AG04449 (cell line): ENCODE measurements at places on chromosomes 12 and 14.

DNA sequence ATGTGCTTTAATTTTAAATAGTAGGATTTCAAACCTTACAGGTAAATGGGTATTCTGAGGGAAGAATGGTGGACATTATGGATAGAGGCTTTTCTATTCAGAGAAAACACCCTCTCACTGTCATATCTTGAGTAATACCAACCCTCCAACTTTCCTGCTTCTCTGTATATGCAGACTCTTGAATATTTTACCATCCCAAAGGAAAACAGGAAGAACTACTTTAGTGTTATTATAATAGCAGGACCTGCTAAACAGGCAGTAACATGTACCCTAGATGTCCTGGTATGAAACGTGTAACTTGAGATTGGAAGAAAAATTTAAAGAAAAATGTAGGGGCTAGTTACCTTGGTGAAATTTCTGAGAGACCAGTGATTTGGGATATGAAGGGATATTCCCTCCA is 82.9 kb upstream of the TRHDE start:
- no peak for DNase-seq

DNA sequence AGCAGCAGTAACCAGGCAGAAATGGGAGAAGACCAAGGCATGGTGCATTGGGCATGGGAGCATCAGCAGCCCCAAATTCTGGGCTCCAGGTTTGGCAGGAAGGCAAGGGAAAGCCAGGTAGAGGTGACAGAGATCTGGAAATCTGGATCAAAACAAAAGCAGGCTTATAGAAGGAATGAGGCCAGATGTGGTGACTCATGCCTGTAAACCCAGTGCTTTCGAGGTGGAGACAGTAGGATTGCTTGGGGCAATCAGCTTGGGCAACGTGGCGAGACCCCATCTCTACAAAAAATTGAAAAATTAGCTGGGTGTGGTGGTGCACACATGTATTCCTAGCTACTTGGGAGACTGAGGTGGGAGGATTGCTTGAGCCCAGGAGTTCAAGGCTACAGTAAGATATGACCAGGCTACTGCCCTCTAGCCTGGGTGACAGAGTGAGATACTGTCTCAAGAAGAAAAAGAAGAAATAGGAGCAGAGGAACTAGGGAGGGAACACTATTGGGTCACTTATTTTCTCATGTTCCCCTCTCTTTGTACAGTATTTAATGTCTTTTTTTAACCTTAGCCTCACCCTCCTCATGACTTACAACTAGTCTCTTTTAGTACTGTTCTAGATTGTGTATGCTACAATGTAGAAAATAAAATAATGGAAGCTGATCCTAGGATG is 25.1 kb downstream of the SLC4A8 start:
- no peak for DNase-seq

GRCh38 chr12:116915326-116915725 is 4.6 kb downstream of the FBXW8 start:
- no peak for DNase-seq

- DNase-seq: no peak
Measured at GRCh38 chr12:117053050-117053400, 46.2 kb downstream of the TESC start.

DNA sequence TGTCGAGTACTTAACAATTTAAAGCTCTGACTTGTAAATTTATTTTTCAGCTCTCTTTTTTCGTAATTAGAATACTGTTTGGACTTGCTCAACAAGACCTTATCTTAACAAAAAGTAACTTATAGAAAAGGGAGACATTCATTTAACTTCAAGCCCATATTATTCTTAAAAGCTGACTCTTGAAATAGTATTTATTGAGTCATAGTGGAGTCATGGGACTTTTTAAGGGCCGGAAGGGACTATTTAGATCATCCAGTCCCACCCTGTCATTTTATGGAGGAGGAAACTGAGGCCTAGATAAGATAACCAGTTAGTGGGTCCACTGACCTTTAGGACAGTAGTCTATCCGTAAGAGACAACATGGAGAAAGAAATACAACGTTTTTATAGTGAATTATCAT is 1.5 kb downstream of the RAP1B start:
- no peak for DNase-seq

DNA sequence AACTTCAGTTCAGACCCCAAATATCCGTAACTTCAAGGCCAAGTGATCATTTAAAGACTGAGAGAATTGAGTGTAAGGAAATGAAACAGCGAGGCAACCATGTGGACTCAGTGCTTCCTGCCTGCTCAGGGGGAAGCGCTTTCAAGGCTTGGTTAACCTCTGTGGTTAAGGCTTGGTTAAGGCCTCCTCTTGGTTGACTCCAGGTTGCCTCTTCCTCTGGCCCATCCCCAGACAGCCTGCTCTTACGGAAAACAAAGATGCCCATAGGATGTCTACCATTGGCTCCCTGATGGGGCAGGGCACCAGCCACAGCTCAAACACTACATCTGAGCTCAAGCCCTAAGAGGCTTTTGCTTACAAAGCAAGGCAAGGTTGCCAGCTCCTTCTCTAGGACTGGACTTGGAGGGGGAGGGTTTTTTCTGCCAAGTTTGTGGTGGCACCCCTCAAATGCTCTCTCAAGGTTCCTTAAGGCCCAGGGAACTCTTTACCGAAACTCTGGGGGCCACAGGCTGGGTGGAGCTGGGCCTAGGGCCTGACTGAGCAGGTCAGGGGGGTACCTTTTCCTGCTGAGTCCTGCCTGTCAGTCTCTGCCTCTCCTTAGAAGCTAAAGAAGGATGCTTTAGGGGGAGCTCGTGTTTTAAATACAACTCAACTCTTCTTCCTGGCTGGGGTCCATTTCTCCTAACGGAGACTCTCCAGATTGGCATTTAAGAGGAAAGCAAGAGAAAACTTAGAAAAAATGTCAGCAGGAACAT is 13.7 kb downstream of the COL2A1 start:
- no peak for DNase-seq

- peak; percentile 19 for DNase-seq
Measured at GRCh38 chr12:98939350-98939749, 294.3 kb downstream of the APAF1 start.

DNA sequence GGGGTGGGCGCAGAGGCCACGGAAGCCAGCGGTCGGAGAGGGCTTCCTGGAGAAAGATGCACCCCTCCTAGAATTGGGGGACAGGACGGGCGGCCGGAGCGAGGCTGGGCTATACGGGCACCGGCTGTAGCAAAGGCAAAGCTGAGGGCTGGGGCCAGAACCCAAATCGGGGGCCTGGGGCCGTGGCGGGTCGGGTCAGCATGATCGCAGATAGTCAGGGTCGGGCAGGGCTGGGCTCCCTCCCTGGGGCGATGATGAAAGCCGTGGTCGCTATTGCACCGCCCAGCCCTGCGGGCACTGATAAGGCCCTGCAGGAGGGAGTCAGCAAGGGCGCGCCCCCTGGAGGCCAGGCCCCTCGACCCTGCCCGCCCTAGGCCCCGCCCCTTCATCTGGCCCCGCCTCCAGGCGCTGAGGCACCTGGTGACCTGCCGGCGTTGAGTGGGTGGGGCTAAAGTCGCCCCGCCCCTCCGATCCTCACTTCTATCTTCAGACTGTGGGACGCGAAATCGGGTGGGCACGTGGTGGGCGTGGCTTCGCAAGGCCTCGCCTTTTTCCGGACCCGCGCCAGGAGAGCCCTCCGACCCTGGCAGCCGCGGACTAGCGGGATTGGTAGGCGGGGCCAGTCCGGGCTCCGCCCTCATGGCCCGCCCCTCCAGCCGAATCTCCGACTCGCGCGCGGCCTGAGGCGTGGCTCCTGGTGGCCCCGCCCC is 419 bp upstream of the SH2B3 start:
- DNase-seq: peak; percentile 33

- DNase-seq: no peak
Measured at GRCh38 chr14:42872786-42873185, 1266.1 kb downstream of the LRFN5 start.

GRCh38 chr14:76810953-76811400 is 1.7 kb downstream of the ANGEL1 start:
- no peak for DNase-seq

DNA sequence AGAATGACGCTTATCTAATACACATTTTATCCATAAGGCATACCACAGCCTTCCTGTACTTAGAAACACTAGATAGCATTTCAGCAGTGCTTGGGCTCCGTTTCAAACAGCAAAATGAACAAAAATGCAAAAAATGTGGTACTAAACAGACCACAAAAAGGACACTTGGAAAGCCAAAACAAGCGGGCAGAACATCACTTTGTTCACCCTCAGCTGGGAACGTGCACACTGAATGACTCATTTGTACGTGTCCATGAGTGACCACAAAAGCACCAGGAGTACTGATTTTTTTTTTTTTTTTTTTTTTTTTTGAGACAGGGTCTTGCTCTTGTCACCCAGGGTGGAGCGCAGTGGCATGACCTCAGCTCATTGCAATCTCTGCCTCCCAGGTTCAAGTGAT is 8.9 kb upstream of the FOXN3 start:
- peak; percentile 94 for DNase-seq

DNA sequence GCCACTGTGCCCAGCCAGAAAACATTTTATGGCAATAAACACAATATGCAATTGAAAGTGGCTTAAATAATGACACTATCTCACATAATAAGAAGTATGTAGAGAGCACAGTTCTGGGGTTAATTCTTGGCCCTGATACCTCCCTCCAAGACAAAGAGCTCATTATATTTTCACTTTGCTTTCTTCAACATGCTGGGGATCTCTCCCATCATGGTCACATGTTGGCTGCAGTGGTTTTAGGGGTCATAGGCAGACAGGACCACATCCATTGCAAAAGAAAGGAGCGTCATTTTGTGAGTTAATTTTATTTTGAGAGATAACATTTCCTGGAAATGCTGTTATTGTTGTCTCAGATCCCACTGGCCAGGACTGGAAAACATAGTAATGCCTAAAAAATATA is 8.3 kb upstream of the SLC38A2 start:
- no peak for DNase-seq

- no peak for DNase-seq
Measured at GRCh38 chr12:104682790-104683279, 226.1 kb downstream of the CHST11 start.

DNA sequence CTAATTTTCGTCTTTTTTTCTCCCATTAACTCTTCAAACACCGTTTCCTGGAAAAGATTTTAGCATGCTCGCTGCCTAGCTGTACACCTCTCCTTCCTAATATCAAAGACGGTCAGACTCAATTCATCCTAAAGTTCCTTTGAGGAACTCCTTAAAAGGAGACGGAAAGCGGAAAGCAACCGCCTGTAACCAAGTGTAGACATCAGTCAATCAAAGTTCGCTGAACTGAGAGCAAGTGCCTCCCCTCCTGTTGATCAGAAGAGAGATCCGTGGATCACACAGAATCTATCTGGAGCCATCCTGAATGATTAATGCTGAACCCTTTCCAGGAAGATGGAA is 412 bp upstream of the TEP1 start:
- DNase-seq: no peak

GRCh38 chr14:91327250-91327595 is 82.7 kb upstream of the GPR68 start:
- no peak for DNase-seq

- DNase-seq: no peak
Measured at GRCh38 chr12:97939156-97939555, 476.6 kb downstream of the RMST start.

DNA sequence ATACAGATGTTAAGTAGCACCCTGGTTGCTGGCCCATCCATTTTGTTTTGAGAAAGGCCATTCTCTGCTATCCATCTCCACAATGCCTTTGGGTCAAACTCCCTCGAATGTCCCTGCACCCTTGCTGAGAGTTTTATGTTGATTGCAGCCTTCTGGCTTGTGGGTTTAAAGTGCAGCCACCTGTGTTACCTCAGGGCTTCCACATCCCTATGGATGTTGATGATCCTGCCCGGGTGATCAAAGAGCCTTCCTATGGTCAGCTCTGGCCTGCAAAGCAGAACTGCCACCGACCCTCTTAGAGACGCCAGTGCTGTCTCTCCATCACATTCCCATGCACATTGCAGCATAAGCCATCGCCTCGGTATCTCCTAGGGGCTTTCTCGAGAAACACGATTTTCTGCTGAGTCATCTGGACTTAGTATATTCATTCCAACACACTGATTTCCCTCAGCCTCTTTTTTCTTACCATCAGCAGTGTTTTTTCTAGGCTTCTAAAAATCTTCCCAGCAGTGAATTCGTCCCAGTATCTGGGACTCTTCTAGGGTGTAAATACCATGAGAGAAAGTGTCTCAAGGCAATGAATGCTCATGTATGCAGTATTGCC is 585.7 kb upstream of the TMEM132C start:
- no peak for DNase-seq

DNA sequence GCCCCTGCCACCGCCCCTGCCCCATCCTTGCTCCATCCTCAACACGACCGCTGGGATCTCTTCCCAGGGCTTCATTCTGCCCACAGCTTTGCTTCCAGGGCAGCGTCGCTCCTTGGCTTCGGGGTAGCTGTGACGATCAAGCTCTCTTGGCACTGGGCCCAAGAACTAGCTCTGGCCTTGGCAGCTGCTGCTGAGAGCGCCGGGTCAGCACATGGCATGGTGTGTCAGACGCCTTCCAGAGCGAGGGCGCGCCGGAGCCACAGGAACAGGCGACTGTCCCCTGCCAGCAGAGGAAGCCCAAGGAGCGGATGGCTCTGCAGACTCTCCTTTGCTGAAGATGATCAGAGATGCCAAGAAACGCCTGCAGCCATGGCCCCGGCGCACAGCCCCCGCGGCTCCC is 15.9 kb downstream of the RAB35 start:
- no peak for DNase-seq

DNA sequence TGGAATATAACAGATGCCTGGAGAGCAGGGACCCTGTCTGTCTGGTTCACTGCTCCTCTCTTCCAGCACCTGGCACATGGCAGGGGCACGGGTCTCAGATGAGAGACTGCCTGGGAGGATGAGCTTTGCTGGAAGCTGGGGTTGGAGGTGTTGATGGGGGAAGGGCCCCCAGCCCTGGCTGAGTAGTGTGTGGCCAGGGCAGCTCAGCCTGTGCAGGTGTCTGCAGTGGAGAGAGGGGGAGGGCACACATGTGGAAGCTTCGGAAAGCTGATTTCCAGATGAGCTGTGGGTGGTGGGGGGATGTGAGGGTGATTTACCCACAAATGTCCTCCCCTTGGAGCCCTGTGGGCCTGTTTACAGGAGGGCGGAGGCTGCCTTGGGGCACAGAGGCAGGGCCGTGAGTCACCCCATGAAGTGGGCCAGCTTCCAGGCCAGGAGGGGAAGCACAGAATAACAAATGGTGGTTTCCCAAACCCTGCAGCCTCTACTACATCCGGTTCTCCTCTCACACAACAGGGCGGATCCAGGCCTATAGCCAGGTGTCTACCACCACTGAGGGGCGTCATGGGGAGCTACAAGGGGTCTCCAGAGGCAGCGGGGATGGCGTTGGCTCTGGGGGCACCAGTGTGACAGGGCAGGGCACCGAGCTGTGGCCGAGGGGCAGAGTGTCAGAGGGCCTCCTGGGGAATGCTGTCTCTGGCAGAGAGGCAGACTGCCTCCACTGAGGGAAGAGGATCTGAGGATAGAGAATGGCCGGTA is 11.0 kb downstream of the KRT7 start:
- peak; percentile 54 for DNase-seq

GRCh38 chr12:69059465-69060457 is 126.8 kb upstream of the CPM start:
- peak; percentile 67 for DNase-seq
